ENCODE measurements at places on chromosomes 16 and 17.

GRCh38 chr16:80862160-80862705 lies 57.8 kb upstream of the CDYL2 start:
- no peak for DNase-seq

DNA sequence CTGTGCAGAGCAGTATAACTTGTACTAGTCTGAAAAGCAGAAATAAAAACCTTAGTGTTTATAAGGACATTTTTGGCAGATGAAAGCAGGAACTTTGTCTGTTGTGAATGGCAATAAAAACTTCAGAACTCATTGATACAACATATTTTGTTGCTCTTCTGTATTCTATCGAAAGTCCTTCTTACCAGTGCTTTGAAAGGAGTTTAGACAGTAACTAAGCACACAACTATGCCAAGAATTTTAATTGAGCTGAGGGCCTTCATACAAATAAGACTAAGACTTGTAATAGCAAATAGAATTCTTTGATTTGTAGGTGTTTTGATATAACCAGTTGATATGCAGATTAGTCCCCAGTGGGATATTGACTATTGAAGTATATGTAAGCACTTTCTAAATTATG lies 308.4 kb downstream of the ZFHX3 start:
- DNase-seq, result peak; percentile 27

- no peak for DNase-seq
Observed at GRCh38 chr16:4471869-4472268, 2.6 kb downstream of the NMRAL1 start.

DNA sequence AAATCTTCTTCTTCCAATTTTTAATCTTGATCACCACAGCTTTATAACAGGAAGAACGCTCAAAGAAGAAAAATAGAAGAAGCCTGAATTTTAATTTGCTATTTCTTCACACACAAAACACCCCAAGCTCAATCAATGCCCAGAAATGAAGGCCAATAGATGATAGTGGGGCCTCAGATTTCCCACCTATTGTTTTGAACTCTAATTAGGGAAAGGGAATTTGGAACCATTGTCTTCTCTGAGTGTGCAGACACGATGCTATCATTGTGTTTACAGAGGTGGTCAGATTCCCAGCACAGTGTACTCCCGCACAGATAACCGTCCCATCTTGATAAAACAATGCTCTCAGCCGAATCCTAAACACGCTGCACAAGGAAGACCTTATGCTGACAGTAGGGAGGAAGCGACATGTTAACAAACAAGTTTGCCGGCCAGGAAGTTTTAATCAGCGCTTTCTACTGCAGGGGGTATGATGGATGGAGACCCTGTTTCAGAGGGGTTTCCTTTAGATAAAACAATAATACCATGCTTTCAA lies 684.7 kb downstream of the MAF start:
- DNase-seq, result no peak

GRCh38 chr17:39229274-39229913 lies 3.6 kb upstream of the STAC2 start:
- no peak for DNase-seq

Data from SW 1271 (cell line).